Pons (tissue), 1 donor: ENCODE measurements at places on chromosomes 3 and 15.

DNA sequence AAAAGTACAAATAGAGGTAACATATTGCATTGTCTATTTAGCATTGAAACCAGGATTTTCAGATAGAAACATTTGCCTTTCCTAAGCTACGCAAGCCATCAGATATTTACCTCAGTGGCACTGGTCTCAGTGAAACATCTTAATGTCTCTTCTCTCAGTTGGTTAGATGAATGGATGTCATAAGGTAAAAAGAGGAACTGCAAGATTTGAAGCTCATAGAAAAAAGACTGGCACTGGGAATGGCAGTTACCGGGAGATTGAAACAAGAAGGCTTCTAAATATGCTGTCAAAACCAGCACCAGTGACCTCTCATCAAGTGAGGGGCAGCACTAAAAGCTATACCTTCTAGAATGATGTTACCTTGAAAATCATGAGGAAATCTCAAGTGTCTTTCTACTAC is 486.4 kb downstream of the FHIT start:
- DNase-seq = no peak

- DNase-seq = no peak
Observed at GRCh38 chr3:187651282-187651681, 18.9 kb downstream of the SST start.

DNA sequence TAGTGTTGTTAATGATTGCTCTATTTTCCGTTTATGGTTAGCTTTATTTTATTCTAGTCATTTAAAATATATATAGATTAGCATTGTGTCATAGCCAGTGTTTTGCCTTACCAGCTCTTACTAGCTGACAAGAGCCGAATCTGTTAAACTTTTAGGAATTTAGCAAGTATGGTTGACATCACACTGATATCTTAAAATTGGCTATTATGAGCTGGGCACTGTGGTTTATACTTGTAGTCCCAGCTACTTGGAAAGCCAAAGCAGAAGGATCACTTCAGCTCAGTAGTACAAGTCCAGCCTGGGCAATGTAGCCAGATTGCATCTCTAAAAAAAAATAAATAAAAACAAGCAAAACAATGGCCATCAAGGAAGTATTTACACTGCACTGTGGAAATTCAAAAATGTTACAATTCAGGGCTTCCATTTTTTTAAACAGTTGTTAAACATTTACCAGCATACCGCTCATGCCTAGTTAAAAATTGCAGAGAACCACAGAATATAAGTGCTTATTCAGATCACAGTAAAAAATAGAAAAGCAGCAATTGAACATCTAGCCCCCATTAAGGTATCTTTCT is 208.4 kb upstream of the CGNL1 start:
- no peak for DNase-seq

- no peak for DNase-seq
Observed at GRCh38 chr15:100531823-100532327, 3.1 kb upstream of the CERS3 start.

DNA sequence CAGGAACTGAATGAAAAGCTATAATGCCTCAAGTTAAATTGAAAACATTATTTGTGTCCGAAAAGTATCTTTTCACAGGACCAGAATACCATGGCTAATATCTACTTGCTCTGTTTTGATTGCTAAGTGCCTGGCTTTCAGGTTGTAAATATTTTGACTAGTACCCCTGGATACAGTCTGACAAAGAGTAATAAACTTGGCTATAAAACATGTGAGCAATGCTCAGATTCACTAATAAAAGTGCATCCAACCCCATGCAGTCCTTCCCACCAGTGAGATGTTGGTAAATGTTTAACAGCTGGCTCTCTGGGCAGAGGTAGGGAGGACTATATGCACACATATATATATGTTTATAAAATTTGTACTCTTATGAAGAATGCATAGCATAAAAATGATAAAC is 281.8 kb upstream of the TGFBR2 start:
- DNase-seq = no peak

- no peak for DNase-seq
Observed at GRCh38 chr3:64414043-64414442, 188.8 kb upstream of the PRICKLE2 start.

GRCh38 chr3:135454890-135455289 is 510.6 kb upstream of the PPP2R3A start:
- DNase-seq = no peak

DNA sequence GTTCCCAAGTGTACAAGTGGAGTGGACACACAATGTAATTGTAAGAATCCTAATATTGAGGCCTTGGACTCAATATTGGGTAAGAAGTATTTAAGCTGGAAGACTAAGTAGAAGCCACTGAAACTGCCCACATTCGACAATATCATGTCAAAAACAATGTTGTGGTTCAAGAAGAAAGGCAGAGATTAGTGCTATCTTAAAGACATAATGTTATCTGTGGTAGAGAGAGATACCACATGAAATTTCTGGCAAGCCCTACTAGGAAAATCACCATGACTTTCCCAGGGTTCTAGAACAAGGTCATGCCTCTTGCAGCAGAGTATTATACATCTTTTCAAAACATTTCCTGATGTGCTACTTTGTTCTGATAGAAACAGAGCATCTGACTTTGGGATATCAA is 192.6 kb downstream of the RAP2B start:
- no peak for DNase-seq

GRCh38 chr15:100909565-100909964 is 9.6 kb upstream of the LRRK1 start:
- no peak for DNase-seq

- DNase-seq = peak; percentile 98
Observed at GRCh38 chr3:129439817-129440617, at the start of the genes IFT122 and MBD4. TSS of gene IFT122 (plus strand) at chr3:129440224. CDS start at chr3:129440331, 107 bp downstream. TSS of gene MBD4 (minus strand) at chr3:129439948. CDS start at chr3:129439833, 115 bp downstream.

GRCh38 chr15:87826119-87826747 is 430.3 kb downstream of the NTRK3 start:
- no peak for DNase-seq

DNA sequence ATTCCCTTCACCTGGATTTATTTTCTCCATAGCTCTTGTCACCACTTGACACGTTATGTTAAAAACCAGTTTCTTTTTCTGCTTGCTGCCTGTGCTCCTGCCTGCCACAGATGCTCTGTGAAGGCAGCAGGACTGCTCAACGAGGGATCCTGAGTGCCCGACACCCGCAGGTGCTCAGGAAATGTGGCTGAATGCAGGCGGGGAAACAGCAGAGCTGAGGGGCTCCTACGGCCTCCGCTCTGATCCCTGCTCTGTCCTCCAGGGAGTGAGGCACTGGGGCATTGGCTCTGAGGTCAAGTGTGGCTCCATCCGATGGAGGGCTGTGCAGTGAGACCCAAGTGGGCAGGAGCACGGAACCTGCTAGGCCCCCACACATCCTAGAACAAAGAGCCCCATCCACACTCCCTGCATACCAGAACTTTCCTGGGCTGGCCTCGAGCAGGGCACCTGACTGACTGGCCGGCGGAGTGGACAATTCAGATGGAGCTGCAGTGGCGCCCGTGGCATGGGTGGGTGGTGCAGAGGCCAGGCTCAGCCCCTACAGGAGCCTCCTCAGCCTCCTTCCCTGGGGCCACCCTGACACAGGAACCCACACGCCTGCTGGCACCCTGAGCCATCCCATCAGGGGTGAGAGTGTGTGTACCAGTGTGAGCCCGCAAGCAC is 27.9 kb downstream of the IQSEC1 start:
- no peak for DNase-seq

- no peak for DNase-seq
Observed at GRCh38 chr3:120864541-120864940, 43.5 kb upstream of the STXBP5L start.

GRCh38 chr3:55959471-55960080 is 472.5 kb upstream of the WNT5A start:
- no peak for DNase-seq

- no peak for DNase-seq
Observed at GRCh38 chr15:89623165-89623564, 32.1 kb downstream of the KIF7 start.

DNA sequence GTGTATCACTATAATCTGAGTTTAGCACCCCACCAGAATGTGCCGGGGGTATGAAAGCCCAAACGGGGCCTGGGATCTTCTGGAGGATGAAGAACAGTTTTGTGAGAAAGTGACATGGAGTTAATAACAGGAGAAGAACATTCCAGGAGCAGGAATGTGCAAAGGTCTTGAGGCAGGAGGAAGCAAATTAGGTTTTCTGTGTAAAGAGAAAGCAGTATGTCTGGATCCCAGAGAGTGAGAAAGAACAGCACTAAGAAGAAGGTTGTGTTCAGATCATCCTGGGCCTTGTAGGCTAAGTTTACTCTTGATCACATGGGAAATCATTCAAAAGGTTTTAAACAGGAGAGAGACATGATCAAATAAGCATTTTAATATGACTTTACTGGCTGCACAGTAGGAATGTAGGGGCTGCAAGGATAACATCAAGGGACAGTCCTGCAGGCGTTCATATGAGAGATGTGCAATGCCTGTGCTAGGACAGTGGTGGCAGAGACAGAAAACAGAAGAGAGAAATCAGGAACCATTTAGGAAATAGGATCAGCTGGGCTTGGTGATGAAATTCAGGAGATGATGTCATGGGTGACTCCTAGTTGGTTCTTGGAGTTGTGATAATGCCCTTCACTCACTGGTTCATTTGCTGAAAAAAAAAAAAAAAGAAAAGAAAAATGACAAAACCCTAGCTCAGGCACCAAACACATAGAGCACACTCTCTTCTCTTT is 113.5 kb downstream of the TNIK start:
- DNase-seq = peak; percentile 31

GRCh38 chr3:140943781-140944552 is 2.3 kb downstream of the SLC25A36 start:
- no peak for DNase-seq

- no peak for DNase-seq
Observed at GRCh38 chr3:129988429-129988828, 13.9 kb downstream of the TRH start.

GRCh38 chr15:98715890-98716443 is 67.6 kb downstream of the IGF1R start:
- no peak for DNase-seq

GRCh38 chr3:49793486-49794085 is 6.1 kb downstream of the CDHR4 start:
- no peak for DNase-seq
